ENCODE measurements at places on chromosomes 16 and 17.

DNA sequence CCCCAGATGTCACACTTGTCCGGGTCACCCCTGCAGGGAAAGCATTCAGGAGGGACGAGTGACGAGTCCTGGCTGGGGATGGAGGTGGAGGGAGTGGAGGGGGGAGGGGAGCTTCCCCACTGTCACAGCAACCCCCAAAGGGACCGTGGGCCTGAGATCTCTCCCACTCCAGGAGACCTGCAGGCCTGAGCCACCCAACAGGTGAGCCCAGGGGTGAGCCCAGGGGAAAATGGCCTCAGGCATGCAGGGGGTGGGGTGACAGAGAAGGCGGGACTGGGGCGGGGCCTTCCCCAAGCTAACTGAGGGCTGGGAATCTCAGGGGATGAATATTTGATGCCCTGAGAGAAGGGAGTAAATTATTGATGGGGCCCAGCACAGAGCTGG, 2.4 kb downstream of the USH1G start:
- DNase-seq = no peak

DNA sequence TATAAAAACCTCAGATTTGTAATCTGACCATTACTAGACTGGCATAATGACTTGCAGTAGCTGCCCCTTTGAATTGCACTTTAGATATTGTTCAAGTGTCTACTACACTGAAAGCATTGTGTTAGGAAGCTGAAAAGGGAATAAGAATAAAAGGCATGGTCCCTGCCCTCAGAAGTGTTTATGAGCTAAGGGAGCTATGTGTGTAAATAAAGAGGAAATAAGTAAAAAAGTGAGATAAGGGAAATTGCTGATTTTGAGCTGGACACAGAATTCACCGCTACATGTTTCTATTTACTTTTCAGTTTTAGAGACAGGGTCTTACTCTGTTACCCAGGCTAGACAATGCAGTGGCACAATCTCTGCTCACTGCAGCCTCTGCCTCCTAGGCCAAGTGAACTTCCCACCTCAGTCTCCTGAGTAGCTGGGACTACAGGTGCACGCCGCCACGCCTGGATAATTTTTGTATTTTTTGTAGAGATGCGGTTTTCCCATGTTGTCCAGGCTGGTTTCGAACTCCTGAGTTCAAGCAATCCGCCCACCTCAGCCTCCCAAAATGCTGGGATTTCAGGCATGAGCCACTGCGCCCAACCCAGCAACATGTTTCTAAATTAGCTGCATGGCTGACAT, 57.0 kb downstream of the GRB2 start:
- no peak for DNase-seq

- DNase-seq = no peak
These were observed 128.7 kb upstream of the ZFHX3 start for GRCh38 chr16:73176577-73177013.

- no peak for DNase-seq
These were observed 36.5 kb downstream of the TBCD start for GRCh38 chr17:82788206-82789001.

- no peak for DNase-seq
These were observed 22.5 kb upstream of the ICAM2 start for GRCh38 chr17:64042700-64043485.

All from stimulated activated CD4-positive, alpha-beta T cell treated with anti-CD3 and anti-CD28 coated beads, Interleukin-4, amount 100 ng/mL, for 24 hours (primary cell).